ENCODE measurements at places on chromosomes 3 and 15. TPM values are rescaled to one million over a fixed set of nuclear protein-coding genes. Genes with fewer than 3 reads are reported as not detected.

GRCh38 chr3:125317761-125318160, 57.4 kb downstream of the ZNF148 start:
- peaks cover 4% of the 10 kb centered on the region for H3K4me1 ChIP-seq
- H3K27ac ChIP-seq = no peak overlapping the region
- H3K4me3 ChIP-seq = no peak overlapping the region
- peak; percentile 29 for DNase-seq

DNA sequence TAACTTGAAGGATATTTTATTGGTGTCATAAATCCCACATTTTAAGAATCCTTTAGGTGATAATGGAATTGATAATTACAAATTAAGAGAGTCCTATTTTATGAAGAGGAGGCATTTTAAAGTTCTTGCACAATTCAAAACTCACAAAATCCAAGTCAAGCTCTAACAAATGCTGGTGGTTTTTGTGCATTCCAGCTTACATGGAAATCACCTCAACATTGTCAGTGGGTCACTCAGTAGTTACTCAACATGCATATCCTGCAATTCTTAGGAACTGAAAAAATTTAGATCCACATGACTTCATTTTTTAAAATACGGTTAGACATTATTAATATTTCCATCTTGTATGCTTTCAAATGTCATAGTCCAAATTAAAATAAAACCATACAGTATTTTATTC, 487.2 kb downstream of the CNTN3 start:
- H3K4me1 ChIP-seq = no peaks in the 10 kb centered on the region
- no peak overlapping the region for H3K4me3 ChIP-seq
- H3K27me3 ChIP-seq = no peaks in the 10 kb centered on the region
- no peaks in the 10 kb centered on the region for H3K36me3 ChIP-seq
- DNase-seq = no peak

DNA sequence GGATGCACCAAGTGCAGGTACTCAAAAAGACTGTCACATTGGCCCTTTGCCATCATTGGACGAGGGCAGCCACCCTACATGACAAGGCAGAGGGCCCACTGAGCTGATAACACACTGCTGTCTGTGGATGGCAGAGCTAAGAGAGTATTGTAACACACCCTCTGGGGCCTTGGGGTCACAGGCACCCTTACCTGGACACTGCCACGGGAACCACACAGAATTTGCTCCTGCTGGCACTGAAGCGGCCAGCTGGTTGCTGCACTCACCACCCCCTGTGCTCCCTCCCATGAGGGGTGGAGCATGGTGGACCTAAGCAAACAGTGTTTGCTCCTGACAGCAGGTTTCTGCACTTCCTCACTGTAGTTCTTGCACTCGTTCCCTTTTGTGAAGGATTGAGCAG, 208.2 kb upstream of the SGO1 start:
- peak; percentile 23 for DNase-seq
- no peaks in the 10 kb centered on the region for H3K4me1 ChIP-seq
- H3K27me3 ChIP-seq = no peaks in the 10 kb centered on the region
- H3K27ac ChIP-seq = no peak overlapping the region
- H3K4me3 ChIP-seq = no peak overlapping the region
- H3K36me3 ChIP-seq = no peaks in the 10 kb centered on the region

DNA sequence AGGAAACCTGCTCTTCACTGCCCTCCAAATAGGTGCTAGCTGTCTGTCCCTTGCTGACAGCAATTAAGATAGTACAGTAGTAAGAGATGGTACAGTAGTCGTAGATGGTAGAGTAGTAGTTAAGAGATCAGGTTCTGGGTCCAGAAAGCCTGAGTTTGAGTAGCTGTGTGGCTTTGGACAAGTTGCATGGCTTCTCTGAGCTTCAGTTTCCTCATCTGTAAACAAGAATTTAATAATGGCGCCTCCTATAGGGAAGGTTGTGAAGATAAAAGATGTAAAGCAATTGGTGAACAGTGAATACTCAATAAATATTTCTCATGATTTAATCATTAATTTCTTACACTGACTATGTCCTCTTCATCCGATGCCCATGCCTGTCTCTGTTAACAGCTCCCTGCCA, 86.9 kb upstream of the BCL6 start:
- no peaks in the 10 kb centered on the region for H3K27me3 ChIP-seq
- peaks cover 6% of the 10 kb centered on the region for H3K4me1 ChIP-seq
- no peaks in the 10 kb centered on the region for H3K36me3 ChIP-seq
- no peak overlapping the region for H3K4me3 ChIP-seq
- H3K27ac ChIP-seq = no peak overlapping the region

GRCh38 chr15:40323953-40324937, 753 bp downstream of the INAFM2 start:
- peak overlapping the region; percentile 8 for H3K27ac ChIP-seq
- H3K36me3 ChIP-seq = peaks cover 22% of the 10 kb centered on the region
- H3K4me3 ChIP-seq = peak overlapping the region; percentile 82
- H3K27me3 ChIP-seq = no peaks in the 10 kb centered on the region
- H3K4me1 ChIP-seq = peaks cover 52% of the 10 kb centered on the region
- peak; percentile 94 for DNase-seq

DNA sequence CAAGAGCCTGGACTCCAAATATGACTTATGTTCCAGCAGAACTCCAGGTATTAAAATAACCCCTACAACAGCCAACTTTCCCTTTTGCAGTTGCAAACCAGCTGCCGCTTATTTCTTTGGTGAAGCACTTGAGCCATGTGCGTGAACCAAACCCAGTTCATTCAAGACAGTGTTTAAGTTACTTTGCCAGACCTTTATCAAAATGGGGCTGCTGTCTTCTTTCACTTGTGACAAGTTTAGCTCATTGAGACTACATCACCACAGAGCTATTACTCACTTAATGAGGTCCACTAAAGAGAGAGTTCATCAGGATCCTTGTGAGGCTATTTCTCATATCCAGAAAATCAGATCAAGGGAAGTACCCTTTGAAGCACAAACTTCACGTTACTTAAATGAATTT, 2.4 kb upstream of the XRN1 start:
- no peaks in the 10 kb centered on the region for H3K27me3 ChIP-seq
- H3K27ac ChIP-seq = no peak overlapping the region
- H3K4me3 ChIP-seq = no peak overlapping the region
- peaks cover 24% of the 10 kb centered on the region for H3K36me3 ChIP-seq
- peaks cover 13% of the 10 kb centered on the region for H3K4me1 ChIP-seq

GRCh38 chr3:9124730-9125129, 124.7 kb downstream of the SRGAP3 start:
- H3K4me3 ChIP-seq = no peak overlapping the region
- H3K36me3 ChIP-seq = no peaks in the 10 kb centered on the region
- no peaks in the 10 kb centered on the region for H3K27me3 ChIP-seq
- no peak for DNase-seq

- H3K4me1 ChIP-seq = no peaks in the 10 kb centered on the region
- H3K27me3 ChIP-seq = no peaks in the 10 kb centered on the region
- no peak overlapping the region for H3K27ac ChIP-seq
These were observed 323.9 kb downstream of the SV2B start for GRCh38 chr15:91424001-91424400.

DNA sequence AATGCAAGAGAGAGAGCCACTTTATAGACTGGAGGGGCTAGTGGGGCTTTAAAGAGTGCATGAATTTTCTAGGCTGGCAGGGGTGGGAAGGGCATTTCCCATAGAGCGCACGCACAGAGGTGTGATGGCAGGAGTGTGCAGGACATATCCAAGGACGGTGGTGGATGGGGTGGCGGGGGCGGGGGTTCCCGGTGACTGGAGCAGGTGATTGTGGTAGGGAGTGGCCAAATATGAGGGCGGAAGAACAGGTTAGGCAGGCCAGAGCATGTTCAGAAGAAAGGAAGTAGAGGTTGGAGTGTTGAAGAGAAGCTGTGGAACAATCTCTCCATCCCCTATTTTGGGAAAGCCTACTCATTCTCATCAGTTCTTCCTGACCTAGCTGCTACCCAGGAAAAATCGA, 18.1 kb downstream of the FAM81A start:
- peak; percentile 46 for DNase-seq
- no peaks in the 10 kb centered on the region for H3K4me1 ChIP-seq
- no peak overlapping the region for H3K4me3 ChIP-seq
- H3K36me3 ChIP-seq = no peaks in the 10 kb centered on the region

The MEGF11 gene
- not detected for total RNA-seq

The ZNF197 gene
- total RNA-seq = 17.7 TPM

The CD80 gene
- 2.5 TPM for total RNA-seq

Measured in osteoblast (primary cell).